H9 (cell line): ENCODE measurements at places on chromosomes 3 and 15.

- no peak for DNase-seq
Measured at GRCh38 chr3:186532598-186533072, 11.5 kb downstream of the CRYGS start.

GRCh38 chr15:96374499-96374898 lies 44.0 kb downstream of the NR2F2 start:
- no peak for DNase-seq

DNA sequence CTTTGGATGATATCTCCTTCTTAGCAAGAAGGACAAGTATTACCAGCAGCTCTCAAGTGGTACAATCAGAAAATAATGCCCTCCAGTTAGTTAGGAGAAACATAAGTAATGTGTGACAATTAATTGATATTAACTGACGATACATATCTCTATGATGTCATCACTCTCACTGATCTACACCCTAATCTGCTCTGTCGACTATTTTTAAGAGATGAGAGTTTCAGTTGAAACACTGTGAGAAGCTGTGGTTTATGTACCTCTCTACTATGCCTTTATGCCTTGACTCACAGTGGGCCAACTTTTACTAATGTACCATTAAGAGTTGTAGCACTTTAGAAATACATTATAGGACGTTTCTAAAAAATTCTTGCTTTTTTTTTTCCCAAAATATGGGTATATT lies 8.6 kb downstream of the CEP152 start:
- no peak for DNase-seq

DNA sequence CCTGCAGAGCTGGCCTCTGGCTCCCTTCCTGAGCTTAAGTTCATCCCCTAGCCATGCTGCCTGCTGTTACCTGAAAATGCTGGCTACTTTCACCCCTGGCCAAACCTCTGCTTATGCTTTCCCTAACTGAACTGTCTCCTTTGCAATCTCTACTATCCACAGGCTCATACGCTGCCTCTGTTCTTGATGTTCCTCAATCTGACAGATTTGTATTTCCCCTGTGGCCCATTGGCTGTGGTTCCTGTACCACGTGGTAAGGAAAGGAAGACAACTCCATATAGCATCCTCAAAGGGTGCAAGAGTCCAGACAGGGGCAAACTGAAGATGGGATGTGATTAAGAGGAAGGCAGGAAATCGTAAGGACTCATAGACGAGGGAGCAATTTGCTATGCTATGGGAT lies 33.2 kb downstream of the TGM4 start:
- no peak for DNase-seq

DNA sequence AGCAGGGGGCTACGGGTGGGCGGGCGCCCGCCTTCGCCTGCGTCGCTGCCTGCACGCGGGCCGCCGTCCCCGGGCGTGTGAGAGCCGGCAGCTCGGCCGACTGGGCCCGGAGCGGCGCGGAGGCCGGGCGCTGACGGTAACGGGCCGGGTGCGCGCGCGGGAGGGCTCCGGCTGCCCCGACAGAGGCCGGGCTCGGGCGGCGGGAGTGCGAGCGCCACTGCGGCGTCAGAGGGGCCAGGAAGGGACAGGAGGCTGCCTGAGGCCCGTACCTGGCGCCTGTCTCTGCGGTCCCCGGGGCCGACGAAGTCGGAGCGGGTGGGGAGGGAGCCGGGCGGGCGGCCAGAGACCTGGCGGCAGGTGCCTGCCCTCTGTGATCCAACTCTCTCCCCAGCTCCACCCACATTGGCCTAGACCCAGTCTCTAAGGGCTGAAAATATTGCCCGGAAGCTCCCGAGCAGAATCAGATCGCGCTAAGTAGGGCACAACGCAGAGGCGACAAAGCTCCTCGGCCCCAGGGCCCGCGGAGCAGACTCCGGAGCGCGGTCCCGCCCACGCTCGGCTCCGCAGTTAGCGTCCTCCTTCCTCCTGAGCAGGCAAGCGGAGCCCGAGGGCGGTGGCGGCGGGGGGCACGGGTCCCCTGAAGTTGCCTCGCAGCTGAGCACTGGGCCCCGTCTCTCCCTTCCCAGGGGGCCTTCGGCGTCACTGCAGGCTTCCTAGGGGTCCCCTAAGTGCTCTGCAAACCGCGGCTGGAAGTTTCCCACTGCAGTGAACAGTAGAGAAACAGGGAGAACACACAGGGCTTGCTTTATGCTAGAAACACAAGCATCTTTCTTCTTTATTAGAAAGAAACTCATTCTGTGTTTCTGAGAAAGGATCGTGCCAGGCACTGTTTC lies at the start of gene MAN2A2:
Gene MAN2A2, plus strand, starts transcription at position 463 of the 893 bp plus-strand sequence. CDS start 906 bp downstream, outside the sequence.
- no peak for DNase-seq

- DNase-seq: no peak
Measured at GRCh38 chr3:112149136-112149535, 16.1 kb upstream of the GCSAM start.

- DNase-seq: no peak
Measured at GRCh38 chr3:103167850-103168249, 733.0 kb downstream of the ZPLD1 start.

GRCh38 chr3:140770977-140771667 lies 93.3 kb downstream of the TRIM42 start:
- DNase-seq: no peak

- DNase-seq: no peak
Measured at GRCh38 chr15:32852771-32853170, 135.0 kb downstream of the GREM1 start.

DNA sequence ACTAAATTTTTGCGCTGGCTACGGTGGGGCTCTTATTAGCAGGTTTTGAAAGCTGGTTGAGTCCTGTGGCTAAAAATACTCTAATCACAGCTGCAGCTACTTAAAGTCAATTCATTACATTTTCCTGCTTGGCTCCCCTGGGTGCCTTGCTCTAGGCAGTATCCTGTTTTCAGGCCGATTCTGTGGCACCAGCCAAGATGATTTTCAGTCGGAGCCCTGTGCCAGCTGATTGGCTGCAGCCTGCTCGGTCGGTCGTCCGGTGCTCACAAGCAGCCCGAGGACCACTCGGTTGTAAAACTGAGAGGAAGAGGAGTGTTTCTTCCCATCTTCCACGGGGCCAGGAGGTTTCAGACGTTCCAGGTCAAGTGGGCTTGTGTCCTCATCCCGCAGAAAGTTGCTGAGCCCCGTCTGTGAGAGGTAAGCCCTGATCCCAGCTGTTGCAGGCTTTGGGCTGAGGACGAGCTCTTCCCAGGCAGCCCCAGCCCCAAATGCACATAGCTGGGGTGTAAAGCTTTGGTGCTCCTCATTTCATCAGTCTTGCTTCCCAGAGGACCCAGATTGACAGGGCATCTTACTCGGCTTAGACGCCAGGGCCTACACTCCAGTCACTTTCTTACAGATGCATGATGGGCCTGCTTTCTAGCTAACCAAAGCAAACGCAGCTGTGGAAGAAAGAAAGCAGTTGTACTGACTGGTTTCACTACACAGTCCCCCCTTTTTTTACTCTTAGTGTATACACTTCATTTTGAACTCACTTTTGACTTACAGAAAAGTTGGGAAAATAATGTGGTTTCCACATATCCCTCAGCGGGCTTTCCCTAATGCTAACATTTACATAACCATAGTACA lies 15.9 kb downstream of the LYSMD4 start:
- DNase-seq: no peak

DNA sequence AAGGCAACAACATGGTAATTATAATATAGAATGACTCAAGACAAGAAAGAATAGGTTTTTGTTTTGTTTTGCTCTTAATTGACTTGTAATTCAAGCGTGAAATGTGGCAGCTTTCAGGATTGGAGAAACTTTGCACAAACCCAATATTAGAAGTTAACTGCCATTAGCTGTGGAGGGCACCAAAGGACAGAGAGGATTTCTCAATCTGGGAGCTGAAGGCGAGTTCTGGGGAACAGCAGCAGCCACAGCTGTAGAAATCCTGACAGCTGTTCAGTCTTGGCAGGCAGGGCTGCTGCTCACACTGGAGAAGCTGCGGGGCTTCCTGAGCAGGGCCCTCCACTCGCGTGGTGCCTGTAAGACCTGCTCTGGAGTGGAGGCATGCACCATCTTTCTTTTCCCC lies 182.2 kb upstream of the IL12A start:
- no peak for DNase-seq

DNA sequence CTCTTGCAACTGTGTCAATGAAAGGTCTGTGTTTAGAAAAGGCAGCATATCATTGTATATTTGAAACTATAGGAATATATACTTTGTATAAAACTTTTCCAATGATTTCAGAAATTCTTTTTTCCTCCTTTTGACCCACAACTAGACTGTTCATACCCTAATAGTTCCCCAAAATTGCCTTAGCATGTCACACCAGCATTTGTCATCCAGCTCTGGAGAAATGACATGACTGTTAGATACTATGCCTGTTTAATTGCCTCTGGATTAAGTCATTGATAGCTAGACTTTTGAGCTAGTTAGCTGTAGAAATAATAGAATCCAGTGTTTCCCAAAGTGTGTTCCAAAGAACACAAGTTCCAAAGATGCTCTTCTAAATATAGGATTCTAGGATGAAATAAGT lies 32.4 kb downstream of the B3GALNT1 start:
- DNase-seq: no peak

DNA sequence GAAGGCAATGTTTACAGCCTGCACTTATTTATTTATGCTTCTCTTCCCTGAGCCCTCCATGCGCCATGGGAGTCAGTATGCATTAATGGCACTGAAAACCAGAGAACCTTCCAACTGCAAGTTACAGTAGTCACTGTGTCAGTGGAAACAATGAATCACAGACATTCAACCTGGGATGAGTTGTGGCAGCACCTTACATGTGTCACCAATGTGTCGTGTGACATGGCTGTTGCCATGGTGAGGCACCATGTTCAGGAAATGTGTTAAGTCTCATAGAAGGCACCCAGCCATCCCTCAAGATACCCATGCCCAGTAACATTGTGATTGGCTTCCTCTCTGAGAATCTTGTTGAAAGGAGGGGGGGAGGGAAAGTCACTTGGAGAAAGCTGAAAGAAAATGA lies 105.0 kb downstream of the FOXP1 start:
- DNase-seq: no peak

DNA sequence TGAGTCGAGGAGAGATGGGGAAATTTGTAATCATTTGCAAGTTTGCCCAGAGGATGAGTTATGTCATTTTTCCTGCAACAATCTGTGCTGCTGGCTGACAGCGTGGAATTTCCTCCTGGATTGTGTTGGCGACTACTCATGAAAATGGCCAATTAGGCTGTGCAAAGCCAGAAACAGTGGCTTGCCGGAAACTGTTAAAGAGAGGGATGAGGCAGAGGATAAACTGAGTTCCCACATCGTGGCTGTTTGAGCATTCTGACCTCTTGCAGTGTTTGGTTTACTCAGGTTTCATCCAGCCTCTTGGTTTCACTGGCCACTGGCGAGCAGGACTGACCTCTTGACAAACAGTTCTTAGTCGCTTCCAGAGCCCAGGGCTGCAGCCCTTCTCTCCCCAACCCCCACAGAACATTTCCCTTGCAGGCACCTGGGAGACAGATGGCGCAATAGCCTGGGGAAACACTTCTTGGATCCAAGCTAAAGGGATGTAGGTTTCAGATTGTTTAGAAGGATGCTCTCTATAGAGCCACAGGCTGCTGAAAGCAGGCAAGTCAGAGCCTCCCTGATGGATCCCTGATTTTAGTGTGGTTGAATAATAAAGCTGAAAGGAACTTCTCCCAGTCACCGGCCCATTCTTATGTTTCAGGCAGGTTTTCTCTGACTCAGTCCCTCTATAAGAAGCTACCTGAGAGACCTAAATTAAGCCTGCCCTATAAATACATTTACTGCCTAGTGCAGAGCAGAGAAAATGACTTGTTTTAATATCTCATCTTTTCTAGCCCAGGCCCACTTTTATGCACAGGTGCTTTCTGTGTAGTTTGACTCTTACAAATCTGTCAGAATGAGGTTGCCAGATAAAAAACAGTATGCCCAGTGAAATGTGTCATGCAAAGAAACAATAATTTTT lies 92.8 kb upstream of the UBE2E1 start:
- DNase-seq: peak; percentile 90

- no peak for DNase-seq
Measured at GRCh38 chr15:83358972-83359564, 74.6 kb upstream of the BNC1 start.

DNA sequence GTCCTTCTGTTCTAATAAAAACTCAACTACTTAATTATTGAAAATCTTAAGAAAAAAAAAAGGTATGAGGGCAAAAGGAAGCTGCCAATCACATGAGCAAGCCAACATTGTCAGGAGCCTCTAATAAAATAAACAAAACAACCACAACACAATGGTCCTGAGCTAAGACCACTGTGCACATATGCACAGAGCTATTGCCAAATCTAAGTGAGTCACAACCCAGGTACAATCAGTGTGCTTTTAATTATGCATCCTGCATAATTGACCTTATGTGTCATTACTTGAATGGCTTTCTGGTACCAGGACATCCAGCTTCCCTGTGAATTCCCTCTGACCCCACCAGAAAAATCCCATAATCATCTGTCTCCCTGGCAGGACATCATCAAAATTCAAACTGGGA lies 639.8 kb downstream of the MAGI1 start:
- no peak for DNase-seq
